GF-D8 (cell line): ENCODE measurements at places on chromosomes 1 and 21.

- DNase-seq: peak; percentile 65
Observed at GRCh38 chr1:36248250-36248894, 24.1 kb downstream of the THRAP3 start.

DNA sequence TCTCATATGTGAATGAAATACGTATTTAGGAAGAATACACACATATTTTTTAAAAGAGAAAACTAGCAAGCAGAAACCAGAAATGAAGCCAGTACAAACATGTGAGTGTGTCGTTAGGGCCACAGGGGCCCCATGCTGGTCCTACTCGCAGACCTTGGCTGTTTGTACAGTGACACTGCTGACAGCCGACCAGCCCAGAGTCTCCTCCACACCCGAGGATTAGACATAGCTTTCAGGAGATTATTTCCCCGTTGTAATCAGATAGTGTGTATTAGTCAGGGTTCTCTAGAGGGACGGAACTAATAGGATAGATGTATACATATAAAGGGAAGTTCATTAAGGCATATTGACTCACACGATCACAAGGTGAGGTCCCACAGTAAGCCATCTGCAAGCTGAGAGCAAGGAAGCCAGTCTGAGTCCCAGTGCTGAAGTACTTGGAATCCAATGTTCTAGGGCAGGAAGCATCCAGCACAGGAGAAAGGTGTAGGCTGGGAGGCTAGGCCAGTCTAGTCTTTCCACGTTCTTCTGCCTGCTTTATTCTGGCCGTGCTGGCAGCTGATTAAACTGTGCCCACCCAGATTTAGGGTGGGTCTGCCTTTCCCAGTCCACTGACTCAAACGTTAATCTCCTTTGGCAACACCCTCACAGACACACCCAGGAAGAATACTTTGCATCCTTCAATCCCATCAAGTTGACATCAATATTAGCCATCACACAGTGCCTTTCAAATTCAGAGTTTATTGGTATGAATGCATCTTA lies 51.2 kb downstream of the DIP2A start:
- DNase-seq: no peak

GRCh38 chr1:184002071-184002470 lies 35.5 kb downstream of the COLGALT2 start:
- DNase-seq: no peak

DNA sequence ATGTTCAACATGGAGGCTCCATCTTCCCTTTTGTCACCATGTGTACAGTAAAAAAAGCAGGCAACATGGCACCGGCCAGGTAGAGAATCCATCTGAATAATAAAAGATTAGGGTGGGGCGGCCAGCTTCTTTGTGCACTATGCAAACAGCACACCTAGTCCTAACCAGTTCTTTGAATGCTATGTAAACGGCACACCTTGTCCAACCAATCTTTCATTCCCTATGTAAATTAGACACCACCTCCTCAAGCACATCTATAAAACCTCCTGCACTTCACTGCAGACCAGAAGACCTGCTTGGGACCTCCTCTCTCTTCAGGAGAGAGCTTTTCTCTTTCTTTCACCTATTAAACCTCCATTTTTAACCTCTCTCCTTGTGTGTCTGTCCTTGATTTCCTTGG lies 28.2 kb downstream of the TFB2M start:
- DNase-seq: no peak

- no peak for DNase-seq
Observed at GRCh38 chr1:4323309-4323708, 331.1 kb upstream of the AJAP1 start.

DNA sequence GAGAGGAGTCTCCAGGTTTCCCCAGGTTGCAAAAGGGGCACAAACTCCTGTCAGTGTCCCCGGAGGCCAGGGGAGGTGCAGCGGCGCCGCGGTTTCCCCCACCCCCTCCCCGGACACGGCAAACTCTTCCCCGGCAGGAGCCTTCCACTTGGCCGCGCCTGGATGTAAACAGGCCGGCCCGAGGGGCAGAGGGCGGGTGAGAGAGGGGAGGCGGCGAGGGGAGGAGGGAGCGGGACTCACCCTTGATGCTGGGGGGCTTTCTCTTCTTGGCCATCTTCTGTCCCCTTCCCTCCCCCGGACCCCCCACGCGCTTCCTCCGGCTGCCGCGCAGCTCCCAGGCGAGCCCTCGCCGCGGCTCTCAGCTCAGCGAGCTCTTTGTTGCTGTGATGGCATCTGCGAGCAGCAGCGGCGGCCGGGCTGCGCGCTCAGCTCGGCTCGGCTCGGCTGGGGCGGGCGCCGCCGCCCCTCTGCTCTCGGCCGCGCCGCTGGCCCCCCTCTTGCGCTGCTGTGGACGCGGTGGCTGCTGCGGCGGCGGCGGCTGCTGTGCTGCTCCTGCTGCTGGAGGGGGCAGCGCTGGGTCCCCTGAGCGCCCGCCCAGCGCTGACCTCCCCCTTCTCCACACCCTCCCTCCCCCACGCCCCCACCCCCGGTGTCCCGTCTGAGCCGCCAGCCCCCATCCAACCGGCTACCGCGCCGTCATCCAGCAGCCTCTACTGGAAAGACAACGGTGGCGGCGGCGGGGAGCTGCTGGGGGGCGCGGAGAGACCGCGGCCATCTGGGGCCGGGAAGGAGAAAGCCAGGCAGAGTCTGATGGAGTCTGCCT lies 4.9 kb upstream of the SLC44A5 start:
- no peak for DNase-seq

DNA sequence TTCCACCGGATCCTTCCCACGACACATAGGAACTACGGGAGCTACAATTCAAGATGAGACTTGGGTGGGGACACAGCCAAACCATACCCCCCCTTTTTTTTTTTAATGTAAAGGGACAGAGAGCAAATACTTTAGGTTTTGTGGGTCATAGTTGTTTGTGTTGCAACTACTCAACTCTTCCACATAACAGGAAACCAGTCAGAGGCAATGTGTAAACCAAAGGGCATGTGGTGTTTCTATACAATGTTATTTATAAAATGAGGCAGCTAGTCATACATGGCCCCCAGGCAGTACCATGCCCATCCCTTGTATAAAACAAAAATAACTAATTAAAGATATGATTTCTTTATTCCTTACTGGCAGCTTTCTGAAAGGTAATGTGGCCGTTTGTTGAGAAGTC lies 845.4 kb upstream of the ADAMTS5 start:
- DNase-seq: no peak

DNA sequence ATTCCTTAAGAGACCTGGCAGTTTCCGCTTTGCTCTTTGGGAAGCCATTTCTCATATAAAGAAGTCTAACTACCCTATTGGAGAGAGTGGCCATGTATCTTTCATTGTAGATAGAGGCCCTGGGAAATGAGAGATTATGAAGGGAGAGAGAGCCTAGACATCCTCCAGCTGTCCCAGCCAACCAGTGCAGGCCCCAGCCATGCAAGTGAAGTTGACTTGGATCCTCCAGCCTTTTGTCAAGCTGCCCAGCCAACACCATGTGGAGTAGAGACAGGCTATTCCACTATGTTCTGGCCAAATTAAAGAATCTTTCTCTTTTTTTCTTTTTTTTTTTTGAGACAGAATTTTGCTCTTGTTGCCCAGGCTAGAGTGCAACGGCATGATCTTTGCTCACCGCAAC lies 7.1 kb upstream of the ANP32E start:
- DNase-seq: no peak

DNA sequence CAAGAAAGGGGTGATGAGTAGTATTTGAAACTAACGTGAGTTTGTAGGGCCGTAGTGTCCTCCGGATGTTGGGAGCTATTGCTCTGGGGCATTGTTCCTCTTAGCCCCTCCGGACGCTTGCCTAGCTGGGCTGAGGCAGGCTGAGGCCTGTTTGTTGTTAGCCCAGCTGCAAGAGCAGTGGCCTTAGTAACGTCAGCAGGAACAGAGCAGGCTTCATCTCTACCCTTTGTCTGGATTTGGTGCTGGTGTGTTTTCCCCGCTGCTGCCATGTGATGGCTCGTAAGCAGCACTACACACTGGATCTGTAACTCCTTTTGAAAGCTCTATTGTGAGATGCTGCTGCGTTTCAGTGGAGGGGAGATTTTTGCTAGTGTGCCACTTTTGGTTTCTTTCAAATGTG lies 57.6 kb downstream of the DNM3 start:
- no peak for DNase-seq

DNA sequence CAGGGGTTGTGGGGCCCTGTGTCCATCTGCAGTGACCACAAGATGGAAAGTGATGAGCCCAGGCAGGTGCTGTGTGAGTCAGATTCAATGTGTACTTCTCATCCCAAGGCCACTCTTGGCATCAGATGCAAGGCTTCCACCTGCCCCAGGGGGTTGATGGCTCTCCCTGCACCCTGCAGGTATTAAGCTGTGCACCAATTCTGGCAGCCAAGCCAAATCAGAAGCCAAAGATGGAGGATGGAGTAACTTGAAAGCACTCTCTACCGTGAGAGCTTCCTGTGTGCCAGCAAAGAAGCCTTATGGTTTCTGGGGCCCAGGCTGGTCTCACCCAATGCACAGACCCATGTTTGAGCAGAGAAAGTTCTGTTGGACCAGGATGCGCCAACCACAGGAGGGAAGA lies 44.3 kb upstream of the TENT5C start:
- DNase-seq: no peak

DNA sequence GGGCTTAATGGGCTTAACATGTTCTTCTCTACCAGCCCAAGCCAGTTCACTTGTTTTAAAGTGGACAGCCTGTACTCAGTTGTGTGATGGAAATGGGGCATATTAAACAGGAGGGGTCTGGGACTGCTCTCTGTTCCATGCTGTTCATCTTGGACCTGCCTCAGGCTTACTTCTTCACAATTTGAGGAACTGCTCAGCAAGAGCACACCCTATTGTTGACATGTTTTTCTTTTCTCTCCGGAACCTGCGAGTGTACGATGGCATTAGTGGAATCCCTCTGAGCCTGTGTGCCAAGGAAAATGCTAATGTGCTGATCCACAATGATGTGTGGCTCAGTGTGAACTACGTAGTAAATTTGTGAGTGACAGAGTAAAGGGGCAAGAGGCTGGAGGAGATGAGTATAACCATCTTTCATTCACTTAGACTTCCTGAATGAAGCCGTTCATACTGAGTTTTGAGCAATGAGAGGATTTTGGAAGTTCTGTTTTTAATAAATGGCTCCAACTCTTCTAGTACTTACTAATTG lies 6.9 kb downstream of the AHCYL1 start:
- DNase-seq: no peak

GRCh38 chr1:227547310-227548118 lies 15.8 kb upstream of the ZNF678 start:
- no peak for DNase-seq

- no peak for DNase-seq
Observed at GRCh38 chr1:243638186-243638585, 211.9 kb downstream of the AKT3 start.

DNA sequence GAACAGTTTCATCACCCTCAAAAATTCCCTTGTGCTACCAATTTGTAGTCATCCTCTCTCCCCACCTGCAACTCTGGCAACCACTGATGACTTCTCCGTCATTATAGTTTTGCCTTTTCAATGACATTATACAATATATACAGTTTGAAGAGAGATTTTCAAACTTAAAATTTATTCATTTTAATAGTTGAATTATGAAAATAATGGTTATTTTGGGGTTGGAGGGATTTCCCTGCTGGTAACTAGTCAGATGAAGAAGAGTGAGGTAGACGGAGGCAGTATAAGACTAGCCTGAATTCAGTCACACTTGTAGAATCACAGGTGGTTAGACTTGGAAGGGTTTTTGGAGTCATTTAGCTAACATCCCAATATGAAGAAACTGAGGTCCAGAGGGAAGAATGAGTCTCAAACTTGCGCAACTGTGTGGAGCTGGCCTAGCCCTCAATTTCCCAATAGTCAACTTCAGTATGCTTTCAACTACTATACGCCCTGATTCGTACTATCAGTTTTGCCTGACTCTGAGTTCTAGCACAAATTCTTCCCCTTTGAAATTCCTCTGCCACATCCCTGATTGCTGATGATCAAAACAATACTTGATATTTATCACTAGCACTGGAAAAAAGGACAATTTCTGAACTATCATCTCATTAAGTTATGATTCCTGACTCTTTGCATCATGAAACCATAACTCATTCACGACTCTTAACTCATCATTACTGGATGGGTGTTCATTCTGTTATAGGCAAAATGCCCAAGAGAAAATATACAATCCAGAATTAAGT lies 54.2 kb downstream of the VANGL2 start:
- no peak for DNase-seq
